ENCODE measurements at places on chromosomes 3 and 15.
A peak's percentile ranks its signal among the peaks of the same experiment; 100 is the strongest.

GRCh38 chr15:89161666-89162065 lies 59.7 kb downstream of the RLBP1 start:
- no peak for DNase-seq

GRCh38 chr3:142168514-142168913 lies 19.2 kb upstream of the TFDP2 start:
- DNase-seq: no peak

GRCh38 chr3:31670136-31670535 lies 137.4 kb downstream of the STT3B start:
- no peak for DNase-seq

DNA sequence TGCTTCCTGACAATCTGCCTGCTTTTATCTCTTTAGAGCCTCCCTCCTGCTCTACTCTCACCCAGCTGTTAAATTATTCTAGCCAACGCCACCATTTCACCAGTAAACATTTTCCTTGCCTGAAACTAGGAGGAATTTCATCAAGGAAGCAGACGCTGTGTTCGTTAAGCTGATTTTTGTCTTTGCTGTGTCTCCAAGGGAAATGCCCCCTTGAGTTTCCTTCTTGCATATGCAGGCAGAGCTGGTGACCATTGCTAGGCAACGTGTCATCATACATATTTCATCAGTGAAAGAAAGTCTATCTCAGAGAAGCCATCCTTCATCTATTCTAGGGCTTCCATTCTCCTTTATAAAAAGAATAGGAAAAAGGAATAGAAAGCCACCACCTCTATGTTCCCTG lies 87.0 kb upstream of the ST8SIA2 start:
- DNase-seq: no peak

GRCh38 chr15:99502661-99503060 lies 63.1 kb upstream of the MEF2A start:
- no peak for DNase-seq

DNA sequence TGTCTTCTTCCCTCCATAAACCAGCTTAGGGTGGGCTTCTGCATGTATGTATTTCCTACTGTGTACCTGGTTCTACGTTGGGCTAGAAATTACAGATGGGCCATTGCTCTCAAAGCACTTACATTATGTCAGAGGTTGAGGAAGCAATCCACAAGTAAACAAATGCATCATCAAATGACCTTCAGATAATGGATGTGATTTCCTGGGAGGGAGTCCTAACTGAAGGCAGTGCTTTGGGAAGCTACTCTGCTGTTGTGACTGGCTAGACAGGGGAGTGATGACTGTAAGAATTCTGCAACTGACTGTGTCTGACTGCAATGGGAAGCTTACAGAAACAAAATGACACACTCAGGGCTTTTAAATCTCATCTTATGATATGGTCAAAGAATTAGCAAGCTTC lies 71.0 kb upstream of the PRR23E start:
- DNase-seq: no peak

GRCh38 chr15:45863881-45864580 lies 229.2 kb downstream of the SQOR start:
- DNase-seq: no peak

DNA sequence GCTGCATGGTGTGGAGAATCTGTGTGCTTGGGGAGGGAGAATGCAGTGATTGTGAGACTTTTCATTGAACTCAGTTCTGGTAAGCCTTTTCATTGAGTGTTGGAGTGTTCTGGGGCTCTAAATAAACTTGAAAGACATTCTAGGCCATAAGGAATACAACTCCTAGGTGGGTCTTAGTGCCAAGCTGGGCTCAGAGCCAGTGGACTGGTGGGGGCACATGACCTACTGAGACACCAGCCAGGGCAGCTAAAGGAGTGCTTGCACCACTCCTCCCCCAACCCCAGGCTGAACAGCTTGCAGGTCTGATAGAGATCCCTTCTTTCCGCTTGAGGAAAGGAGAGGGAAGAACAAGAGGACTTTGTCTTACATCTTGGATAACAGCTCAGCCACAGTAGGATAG lies 21.7 kb upstream of the KPNA4 start:
- DNase-seq: no peak

GRCh38 chr3:49711489-49711888 lies 8.0 kb downstream of the AMIGO3 start:
- DNase-seq: no peak

- no peak for DNase-seq
Measured at GRCh38 chr3:161043336-161044035, 61.7 kb downstream of the B3GALNT1 start.

DNA sequence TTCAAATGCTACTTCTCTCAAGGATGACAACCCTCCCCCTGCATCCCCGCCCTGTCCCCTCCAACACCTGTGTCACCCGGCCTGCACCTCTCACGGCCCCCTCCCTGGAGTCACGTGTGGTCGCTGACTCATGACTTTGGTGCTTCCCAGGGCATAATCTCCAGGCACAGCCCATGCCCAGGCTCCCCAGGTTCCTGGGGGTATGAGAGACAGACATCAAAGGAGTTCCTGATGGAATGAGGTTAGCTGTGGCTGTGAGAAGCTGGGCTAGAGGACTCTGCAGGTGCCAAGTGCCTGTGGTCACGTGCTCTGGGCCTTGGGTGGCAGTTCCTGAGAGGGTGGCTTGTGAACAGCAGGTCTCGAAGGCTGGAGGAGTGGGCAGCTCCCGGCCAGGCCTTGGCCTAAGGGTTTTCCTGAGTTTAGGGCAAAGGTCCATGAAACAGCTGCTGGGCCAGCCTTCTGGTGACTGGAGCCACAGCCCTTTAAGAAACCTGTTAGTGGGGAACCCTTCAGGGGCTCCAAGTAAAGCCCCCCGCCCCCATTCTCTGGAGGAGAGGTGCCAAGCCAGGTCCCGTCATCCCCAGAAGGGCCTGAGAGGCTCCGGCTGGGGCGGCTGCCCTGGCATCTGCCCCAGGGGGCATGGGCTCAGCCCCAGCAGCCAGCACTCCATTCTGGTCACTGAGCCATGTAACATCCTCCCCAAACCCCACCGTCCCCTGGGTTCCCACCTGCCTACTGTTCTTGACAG lies 230.0 kb downstream of the XXYLT1 start:
- DNase-seq: peak; percentile 43

DNA sequence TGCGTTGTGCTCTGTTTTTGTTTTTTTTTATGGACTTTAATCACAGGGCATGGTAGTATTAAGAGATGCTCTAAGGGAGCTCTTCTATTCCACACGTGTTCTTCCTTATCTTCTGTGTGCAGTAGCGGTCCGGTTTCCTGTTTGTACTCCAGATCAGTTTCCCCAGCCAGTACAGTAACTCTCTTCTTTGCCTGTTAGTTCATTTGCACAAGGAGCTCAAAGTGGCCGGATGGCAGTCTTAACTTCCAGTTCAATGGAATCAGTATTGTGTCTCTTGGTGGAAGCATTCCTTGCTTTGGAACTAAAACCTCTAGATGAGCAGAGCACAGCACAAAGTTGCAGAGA lies 122.0 kb downstream of the KLF13 start:
- no peak for DNase-seq

DNA sequence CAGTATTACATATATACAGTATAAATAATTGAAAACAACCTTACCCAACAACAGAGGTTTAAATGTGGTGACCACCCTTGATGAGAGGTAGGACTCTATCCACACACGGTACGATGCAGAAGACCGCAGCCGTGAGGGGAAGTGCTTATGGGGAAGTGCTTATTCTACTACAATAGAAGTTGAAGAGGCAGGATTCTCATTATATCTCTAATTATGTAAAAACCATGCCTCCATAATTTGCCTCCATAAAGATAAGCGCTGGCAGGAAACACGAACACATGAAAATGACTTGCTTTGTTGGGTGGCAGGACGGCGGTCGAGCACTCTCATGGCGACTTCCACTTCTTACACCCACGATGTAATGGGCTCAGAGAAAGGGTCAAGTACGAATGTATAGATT lies 7.2 kb upstream of the MUC13 start:
- no peak for DNase-seq

GRCh38 chr3:70832089-70832833 lies 519.8 kb upstream of the MDFIC2 start:
- DNase-seq: no peak

- DNase-seq: no peak
Measured at GRCh38 chr3:182115328-182116015, 403.7 kb downstream of the SOX2 start.

DNA sequence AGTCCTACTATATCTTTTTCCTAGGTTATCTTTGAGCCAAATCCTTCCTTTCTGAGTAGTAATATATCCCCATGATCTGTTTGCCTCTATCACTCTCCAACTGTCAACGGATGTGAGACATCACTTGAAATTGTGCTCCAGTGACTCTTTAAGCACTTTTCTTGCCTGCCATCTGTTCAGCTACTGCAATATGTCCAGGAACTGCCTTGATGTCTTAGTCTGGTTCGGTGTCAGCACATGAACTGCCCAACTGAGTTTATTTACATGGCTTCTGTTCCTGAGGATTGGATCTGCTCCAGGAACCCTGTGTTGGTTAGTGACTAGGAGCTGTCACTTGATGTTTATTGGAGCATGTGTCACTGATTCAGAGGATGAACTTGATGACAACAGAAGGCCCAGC lies 116.5 kb downstream of the SLC9A9 start:
- DNase-seq: no peak

- DNase-seq: no peak
Measured at GRCh38 chr15:48984811-48985352, 21.2 kb upstream of the SHC4 start.

GRCh38 chr15:36468746-36469145 lies 110.7 kb upstream of the CDIN1 start:
- no peak for DNase-seq

DNA sequence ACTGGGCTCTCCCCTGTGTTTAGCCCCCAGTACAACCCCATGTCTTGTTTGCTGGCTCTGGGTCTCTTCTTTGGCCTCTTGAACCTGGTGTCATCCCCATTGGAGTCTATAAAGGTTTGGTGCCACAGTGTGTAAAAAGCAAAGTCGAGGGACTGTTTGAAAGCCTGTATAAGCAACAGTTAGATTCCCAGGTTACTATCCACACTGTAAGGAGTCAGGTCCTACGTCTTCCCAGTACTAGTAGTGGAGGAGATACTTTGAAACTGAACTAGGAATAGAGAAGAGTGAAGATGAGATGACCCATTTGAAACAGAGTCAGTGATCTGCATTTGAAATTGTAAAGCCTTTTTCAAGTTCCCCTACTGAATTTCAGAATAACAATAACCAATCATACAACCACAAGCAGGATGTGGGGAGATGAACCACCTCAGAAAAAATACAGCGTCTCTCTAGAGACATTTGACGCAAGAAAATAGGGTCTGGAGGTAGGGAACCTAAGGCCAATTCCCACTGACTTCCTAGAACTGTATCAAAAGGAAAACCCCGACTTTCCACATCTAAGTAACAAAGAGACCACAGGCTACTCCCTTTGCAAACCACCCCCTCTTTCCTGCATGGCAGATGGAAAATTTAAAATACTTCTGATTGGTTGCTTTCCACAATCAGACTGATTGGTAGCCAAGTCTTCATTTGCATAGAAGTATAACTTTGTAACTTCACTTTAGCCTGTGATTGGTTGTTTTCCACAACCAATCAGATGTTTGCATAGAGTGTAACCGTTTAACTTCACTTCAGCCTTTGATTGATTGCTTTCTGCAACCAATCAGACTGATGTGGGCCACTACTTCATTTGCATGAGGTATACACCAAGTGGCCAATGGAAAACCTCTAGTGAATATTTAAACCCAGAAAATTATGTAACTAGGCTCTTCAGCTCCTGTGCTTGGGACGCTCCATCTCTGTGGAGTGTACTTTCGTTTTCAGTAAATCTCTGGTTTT lies 49.9 kb upstream of the NEDD4 start:
- DNase-seq: no peak

GRCh38 chr3:73073091-73073707 lies 11.7 kb downstream of the EBLN2 start:
- no peak for DNase-seq

DNA sequence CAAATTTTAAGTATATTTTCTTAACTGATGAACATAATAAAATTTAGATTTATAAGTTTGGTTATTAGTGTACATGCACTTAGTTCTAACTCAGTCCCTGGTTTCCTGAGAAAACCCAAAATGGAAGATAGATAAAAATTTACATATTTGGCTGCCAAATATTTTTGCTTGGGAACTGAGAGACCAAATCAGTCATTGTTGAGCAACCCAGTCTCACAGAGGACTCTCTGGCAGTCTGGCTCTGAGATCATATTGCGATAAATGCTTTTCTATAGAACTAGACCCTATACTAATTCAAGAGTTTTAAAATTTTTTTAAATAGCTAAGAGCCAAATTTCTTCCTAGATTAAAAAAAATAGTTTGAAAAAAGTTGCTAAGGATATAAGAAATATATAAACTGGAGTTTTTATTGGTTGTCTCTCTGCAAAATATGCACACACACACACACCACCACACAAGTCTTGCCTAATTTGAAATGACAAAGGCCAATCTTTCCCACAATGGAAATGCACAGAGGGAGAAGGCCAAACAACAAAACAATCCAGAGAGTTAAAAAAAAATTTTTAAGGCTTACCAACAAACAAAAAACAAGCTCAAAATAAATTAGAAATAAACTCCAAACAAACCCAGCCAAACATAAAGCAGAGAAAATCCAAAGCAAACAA lies 259.5 kb downstream of the MECOM start:
- no peak for DNase-seq

GRCh38 chr3:195106418-195106906 lies 164.5 kb downstream of the XXYLT1 start:
- peak; percentile 33 for DNase-seq

All from breast epithelium (tissue), 4 donors.